GM12892 (cell line): ENCODE measurements at places on chromosomes 2 and 18.

DNA sequence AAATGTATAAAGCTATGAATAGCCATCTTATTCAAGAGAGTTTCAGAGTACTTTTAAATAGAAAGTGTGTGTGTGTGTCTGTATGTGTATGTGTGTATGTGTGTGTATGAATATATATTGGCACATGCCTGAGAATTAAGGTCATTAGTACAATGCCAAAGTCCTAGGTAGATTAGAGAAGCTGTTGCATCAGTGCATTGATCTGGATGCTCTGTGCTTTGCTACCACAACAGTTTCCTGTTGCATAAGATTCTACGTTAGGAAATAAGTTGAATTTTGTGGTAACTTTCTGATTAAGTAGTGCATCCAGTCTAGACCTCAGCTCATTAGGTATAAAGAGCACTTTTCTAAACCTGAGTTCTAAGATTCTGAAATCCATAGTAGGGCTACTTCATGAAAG, 1102.8 kb upstream of the KLHL29 start:
- DNase-seq = no peak

DNA sequence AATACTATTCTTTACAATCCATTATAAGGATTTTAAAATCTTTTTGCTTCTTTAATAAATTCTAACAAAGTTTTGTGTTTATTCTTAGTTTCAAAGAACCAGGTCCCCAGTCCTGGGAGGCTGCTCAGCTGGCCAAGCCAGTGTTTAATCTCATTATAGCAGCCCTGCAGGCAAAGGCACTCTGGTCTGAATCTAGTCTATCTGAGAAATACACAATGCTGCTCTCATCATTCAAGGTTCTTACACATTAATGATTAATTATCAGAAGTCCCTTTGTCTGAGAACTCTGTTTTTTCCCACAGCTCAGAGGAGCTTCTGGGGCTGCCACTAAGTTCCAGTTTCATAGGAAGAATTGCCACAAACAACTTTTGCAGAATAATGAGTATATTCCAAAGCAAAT, 27.7 kb downstream of the KCTD18 start:
- no peak for DNase-seq

DNA sequence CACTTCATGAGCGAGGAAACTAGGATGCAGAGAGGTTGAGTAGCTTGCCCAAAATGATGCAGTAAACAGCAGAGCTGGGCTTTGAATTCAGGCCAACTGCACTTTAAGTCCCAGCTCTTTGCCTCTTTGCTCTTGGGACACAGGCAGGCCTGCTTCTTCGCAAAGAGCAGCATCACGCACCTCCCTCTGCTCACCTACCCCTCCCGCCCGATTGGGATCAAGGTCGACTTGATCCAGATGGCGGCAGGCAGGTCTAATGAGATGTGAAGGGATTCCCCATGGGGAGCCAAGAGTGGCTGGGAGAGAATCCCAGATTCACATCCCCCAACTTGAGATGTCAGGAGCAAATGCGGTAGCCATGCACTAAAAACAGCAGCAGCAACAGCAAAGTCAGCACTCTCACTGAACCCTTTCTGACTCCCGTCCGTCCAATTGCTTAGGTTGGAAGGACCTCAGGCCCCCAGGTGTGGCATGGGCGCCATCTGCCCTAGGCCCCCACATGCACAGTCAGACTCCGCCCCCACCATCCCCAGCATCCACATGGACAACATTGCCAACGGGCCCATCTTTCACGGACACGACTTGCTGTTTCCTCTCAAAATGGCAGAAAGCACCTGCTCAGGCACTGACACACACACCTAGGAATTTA, 84.3 kb upstream of the MAP4K4 start:
- no peak for DNase-seq

DNA sequence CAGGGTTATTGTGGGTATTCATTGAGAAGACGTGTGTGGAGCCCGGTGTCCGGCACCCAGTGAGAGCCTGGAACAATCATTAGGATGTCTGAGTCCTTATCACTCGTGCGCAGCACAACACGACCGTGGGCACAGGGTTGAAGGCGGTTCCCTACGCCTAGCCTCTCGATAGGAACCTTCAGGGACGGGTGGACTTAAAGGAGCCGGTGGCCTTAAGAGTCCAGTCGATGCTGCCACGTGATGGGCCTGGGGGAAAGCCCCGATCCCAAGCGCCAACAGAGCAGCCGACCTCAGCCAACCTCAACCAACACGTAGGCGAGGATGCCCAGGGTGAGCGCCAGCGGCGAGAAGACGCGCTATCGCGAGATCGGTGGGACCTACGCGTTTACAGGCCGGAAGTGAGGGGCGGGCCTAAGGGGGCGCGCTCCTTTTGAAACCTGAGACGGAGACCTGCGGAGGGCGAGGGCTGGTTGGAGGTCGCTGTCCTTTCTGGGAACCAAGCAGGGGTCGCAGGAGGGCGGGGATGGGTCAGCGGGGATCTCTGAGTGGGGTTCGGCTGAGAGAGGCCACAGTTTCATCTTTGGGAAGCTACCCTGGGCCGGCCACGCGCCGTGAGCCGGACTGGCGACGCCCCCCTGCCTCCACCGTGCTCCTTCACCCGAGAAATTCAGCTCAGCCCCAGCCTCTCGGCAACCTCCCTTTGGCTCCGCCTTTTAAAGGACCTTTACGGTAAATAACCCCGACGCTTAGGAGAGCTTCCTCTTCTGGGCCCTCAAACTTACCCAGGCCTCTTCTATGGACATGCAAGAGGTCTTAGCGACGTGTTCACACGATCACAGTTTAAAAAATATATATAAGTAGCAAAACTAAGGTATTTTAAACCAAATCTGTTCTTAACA, 28.3 kb downstream of the WNT10A start:
- DNase-seq = peak; percentile 79

- no peak for DNase-seq
Measured at GRCh38 chr2:105176429-105176828, 65.1 kb upstream of the GPR45 start.

GRCh38 chr2:178882666-178883440, 75.6 kb upstream of the TTN start:
- DNase-seq = no peak

GRCh38 chr2:227413371-227413770, 25.6 kb upstream of the SCYGR1 start:
- DNase-seq = no peak

- no peak for DNase-seq
Measured at GRCh38 chr2:222294996-222295367, 3.8 kb downstream of the PAX3 start.

GRCh38 chr2:142822190-142822589, 55.3 kb upstream of the KYNU start:
- no peak for DNase-seq

- no peak for DNase-seq
Measured at GRCh38 chr2:142750858-142751257, 126.6 kb upstream of the KYNU start.

GRCh38 chr2:162060532-162060931, 13.5 kb downstream of the DPP4 start:
- DNase-seq = no peak

DNA sequence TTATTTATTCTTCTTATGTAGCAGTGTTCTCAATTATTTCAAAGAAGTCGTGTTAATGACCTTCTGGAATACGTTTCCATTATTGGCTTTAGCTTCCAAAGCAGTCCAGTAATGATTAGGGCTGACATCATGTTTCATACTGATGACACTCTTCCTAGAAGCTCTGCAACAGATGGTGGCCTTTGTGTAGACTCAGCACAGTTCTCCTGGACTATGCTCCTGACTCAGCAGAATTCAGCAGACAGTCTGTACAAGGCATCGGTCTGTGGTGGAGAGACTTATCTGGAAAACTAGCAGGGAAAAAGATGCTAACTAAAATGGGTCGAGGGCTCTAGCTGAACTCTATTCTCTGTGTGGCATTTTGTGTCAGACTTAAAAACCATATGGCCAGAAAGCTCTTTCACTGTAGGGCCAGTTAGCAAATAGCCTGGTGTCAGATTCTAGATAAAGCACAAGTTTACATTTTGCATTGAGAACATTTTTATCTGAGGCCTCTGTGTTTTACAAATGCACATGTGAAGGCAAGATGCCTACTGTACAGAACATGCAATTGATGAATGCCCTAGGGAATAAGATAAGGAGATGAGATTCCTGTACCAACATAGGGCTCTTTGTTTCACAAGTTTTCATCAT, 35.1 kb downstream of the GULP1 start:
- no peak for DNase-seq

DNA sequence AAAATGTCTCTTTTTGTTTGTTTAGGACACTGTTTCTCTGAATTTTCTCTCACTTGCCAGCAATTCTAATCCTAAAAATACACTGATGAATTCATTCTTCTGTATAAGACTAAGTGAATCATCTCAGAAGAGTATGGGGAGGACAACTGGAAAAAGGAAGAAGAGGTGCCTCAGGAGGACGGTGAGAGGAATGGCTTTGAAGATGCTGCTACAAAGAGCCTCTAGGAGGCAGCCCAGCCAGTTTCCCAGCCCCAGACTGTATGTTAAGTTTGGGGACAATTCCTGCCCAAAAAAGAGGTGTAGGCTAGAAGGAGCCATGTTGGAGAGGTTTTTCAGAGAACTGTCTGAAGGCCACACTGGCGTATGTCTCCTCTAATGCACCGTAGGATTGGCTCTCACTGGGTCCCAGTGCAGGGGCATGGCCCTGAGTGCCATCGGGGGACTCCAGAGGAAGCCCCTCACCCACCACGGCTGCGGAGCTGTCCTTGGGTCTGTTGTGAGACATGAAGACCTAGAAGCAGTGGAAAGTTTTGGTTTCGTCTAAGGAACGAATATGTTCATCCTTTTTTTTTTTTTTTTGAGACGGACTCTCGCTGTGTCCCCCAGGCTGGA, 3.1 kb upstream of the SDC1 start:
- DNase-seq = no peak

DNA sequence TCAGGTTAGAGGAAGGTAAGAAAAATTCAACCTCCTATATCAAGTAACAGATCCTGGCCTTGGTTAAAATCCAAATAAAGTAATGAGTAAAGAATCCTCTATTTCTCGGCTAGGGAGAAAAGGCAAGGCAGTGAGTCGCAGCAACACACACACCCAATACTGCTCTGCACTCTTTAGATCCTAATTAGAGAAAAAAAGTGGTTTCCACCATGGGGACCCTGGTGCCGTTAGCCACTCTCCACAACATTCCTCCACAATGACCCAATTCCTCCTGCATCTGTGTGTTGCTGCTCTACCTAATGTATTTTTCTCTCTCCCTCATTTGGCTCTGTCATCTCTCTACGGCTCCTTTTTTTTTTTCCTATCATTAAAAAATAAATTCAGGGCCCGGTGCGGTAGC, 462.7 kb downstream of the METTL4 start:
- no peak for DNase-seq

DNA sequence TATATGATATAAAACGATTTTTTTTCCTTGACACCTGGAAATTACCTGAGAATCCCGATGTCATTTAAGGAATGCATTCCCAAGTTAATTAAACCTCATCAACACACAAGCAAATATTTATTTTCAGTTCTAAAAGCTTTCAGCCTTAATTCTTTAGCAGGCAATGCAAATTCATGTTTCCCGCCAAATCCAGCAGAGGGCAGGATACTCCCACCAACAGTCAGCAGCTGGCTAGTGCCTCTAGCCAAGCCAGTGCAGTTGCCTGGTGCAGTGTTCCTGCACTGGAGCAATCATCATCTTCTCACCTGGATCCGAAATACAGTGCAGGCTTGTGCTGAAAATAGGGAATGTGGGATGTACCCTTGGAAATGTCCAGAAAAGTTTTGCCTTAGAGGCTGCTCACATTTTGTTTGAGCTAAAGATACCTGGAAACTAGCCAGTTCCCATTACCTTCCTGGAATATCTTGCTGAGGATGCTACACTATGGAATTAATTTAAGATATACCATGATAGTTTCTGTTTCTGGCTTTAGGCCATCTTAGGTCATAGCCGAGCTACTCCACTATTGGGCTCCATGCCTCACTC, 48.4 kb upstream of the CYTIP start:
- DNase-seq = no peak

- DNase-seq = no peak
Measured at GRCh38 chr2:45960057-45960863, 308.8 kb downstream of the PRKCE start.

- DNase-seq = no peak
Measured at GRCh38 chr18:43705850-43706249, 428.6 kb upstream of the SYT4 start.

DNA sequence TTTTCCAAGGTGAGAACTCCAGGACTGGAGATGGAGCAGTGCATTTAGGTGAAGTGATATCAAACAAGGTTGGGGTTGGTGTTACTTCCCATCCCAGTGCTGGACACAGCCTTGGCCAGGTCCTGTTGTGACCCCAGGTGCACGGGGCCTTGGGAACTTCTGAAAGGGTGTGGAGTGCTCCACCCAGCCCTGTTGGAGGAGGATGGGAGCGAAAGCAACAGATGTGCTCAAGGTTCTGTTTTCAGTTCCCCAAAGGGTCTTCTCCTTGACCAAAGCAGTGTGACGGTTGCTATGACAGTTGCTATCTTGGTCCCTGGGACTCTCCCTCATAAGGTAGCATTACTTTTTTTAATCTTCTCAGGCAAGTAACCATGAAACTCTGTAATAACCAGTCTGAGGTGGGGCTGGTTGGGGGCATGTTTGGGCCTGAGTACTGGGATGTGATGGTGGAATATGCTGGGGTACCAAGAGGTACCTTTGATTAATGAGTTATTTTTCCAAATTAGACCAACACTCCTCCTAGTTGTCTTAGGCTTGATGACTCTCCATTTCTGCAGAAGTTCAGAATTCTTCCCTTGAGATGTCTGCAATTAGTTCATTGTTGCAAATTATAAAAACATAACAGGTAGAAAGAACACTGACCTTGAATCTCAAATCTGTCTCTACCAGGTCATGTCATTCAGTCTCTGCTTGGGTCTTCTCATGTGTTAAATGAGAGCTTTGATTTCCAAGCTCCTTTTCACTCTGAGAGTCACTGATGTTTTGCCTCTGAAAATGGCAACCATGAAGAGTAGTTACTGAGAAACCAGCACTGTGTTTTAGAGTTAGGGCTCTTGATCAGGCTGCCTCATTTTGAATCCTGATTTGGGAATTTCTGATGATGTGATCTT, 154.5 kb downstream of the RPIA start:
- no peak for DNase-seq

DNA sequence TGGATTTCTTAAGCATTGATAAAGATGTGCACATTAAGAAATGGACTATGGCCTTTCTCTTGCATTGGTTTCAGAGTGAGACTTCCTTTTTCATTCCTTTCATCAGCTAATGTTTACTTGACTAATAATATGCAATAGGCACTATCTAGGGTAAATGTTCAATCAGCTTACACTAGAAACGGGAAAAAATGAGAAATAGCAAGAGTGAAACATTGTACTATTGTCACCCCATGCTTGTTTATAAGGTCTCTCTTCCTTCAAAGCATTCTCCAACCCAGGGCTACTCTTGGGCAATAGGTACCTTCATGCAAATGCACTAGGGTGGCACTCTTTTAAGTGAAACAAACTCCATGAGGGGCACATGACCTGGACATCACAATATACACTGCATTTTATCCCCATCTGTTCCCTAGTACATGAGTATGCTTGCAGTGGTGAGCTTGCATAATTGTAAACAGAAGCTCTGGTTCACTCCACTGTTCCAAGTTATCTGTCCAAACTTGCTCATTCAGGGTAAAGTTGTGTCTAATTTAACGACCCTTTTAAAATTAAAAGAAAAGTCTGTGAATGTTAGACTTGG, 402.3 kb downstream of the ERBB4 start:
- no peak for DNase-seq

- DNase-seq = no peak
Measured at GRCh38 chr18:6561420-6561861, 146.7 kb upstream of the L3MBTL4 start.
